ENCODE measurements at places on chromosomes 4 and X. TPM values are rescaled to one million over a fixed set of nuclear protein-coding genes. Genes with fewer than 3 reads are reported as not detected.

Gene SRPX
- total RNA-seq = not detected

Gene XAGE1A
- total RNA-seq = not detected

Gene SH3RF1
- total RNA-seq = 1.4 TPM

Gene BTK
- 0.48 TPM for total RNA-seq

Gene SSX4B
- not detected for total RNA-seq

DNA sequence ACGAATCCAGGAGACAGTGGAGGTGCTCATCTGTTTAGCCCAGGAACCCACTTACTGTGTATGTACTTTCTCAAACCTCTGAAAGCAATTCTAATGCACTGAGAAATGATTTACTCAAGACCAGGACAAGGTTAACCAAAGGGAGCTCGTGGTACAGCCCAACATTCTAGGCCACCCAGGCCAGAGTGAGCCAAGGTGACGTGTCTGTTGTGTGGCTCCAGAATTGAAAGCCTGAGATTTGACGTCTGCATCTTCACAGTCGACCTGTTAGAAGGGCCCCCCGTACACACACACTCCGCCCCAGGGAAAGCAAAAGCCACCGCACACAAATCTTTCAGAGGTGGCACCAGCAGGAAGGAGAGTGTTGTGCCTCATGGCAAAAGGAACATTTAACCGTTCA, 2.3 kb downstream of the MAP3K15 start:
- DNase-seq = no peak

- no peak for DNase-seq
Measured at GRCh38 chrX:40086569-40087335, 11.0 kb downstream of the BCOR start.

- DNase-seq = no peak
Measured at GRCh38 chrX:118621081-118621759, 106.2 kb upstream of the IL13RA1 start.

GRCh38 chrX:13411496-13412207, 91.8 kb upstream of the ATXN3L start:
- no peak for DNase-seq

- DNase-seq = no peak
Measured at GRCh38 chrX:17617806-17618205, 119.5 kb upstream of the SCML1 start.

DNA sequence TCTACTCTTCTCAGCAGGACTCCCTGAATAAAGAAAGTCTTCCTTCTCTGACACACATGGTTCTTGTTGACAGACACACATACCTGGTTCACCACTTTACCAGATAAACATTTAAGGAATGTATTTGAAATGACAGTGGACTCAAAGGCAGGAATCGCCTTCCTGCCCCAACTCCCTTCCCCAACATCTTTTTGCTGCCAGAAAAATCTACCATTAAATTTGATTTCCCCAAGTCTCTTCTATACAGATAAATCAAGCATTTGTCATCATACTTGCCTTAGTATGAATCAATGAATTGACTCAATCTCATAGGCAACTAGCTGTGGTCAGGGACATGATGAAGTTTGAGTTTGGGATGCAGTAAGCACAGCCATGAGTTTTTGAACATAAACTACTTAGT, 23.3 kb upstream of the ANXA5 start:
- DNase-seq = no peak

DNA sequence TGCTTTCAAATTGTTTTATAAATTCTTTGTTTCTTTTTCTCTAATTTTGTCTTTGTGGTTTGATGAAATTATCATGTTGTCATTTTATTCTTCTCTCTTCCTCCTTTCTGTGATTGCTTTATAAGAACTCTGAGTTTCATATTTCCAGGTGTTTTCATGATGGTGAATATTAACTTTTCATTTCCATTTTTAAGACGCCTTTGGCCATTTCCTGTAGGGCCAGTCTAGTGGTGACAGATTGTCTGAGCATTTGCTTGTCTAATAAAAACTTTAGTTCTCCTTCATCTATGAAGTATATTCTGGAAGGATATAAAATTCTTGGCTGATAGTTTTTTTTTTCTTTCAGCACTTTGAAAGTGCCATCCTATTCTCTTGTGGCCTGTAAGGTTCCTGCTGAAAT, 128.1 kb downstream of the FAM13A start:
- no peak for DNase-seq

DNA sequence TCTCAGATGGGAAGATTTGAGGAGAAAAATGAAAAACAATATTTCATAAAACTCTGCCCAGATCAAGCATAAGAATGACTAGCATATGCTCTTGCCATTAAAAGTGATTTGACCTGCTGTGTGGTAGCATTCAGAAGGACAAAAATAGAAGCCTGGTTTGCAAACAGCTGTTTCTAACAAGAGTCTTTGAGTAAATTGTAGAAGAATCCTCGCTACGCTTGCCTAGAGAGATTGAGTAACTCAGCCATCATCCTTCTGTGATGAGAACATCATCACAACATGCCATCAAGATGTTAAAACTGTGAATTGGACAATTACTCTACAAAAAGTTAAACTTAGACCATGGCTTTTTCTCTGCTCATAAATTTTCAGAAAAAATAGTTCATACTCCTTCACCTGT, 168.9 kb upstream of the PUDP start:
- no peak for DNase-seq

Measured in CD8-positive, alpha-beta memory T cell (primary cell).